CD4-positive, alpha-beta T cell treated with Interleukin-2 at 100 ng/mL for 4 hours (primary cell): ENCODE measurements at places on chromosomes 3 and 15.

DNA sequence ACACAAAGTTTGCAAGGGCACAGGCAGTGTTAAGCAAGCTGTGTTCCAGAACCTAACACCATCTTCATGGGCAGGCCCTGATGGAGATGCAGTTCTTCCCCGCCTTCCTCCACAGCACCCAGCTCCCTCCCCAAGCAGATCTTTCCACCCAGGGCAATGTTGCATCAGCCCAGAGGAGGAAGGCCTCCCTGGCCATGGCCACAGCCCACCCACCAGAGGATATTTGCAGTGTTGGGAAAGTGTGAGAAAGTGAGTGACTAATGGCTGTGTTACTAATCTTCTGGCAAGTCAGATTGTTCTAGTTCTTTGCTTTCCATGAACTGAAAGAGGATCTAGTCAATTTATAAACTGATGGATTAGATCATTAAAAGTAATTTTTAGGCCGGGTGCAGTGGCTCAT lies 42.0 kb upstream of the ATP10A start:
- no peak for DNase-seq

GRCh38 chr3:13610006-13610570 lies 61.2 kb downstream of the FBLN2 start:
- no peak for DNase-seq

DNA sequence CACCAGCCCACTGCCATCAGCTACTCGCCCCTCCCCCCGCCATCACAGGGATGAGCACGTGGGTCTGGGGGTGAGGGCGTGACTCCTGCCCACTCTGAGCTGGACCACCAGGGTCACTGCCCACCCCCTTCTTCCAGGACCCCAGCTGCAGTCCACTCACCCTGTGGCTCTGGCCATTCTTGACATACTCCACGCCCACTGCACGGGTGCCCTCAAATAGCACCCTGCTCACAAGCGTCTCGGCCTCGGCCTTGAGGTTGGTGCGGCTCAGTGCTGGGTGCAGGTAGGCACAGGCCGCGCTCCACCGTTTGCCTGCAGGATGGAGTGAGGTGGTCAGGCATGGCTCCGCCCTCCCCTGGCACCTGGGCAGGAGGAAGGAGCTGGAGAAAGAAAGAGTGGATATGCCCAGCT lies 23.9 kb downstream of the CHDH start:
- DNase-seq: no peak

- no peak for DNase-seq
These were observed 36.4 kb downstream of the ZNF710 start for GRCh38 chr15:90037511-90037860.

GRCh38 chr3:136818191-136818768 lies 646 bp upstream of the SLC35G2 start:
- DNase-seq: peak; percentile 47

GRCh38 chr3:141460097-141460704 lies 26.6 kb upstream of the RASA2 start:
- peak; percentile 90 for DNase-seq

- DNase-seq: no peak
These were observed 58.8 kb downstream of the XXYLT1 start for GRCh38 chr3:195212033-195212748.

DNA sequence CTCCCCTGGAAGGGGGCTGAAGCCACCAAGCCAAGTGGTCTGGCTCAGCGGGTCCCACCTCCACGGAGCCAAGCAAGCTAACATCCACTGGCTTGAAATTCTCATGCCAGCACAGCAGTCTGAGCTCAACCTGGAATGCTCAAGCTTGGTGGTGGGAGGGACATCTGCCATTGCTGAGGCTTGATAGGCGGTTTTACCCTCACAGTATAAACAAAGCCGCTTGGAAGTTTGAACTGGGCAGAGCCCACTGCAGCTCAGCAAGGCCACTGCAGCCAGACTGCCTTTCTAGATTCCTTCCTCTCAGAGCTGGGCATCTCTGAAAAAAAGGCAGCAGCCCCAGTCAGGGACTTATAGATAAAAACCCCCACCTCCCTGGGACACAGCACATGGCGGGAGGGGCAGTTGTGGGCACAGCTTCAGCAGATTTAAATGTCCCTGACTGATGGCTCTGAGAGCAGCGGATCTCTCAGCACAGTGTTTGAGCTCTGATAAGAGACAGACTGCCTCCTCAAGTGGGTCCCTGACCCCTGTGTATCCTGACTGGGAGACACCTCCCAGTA lies 23.2 kb upstream of the IGSF10 start:
- no peak for DNase-seq

- no peak for DNase-seq
These were observed 11.8 kb downstream of the OXSR1 start for GRCh38 chr3:38177181-38177580.
